ENCODE measurements at places on chromosomes 4 and X. TPM values are rescaled to one million over a fixed set of nuclear protein-coding genes. Genes with fewer than 3 reads are reported as not detected.

Gene UCP1
- not detected for total RNA-seq

Gene SAP30
- 23.2 TPM for total RNA-seq

Gene TASL
- total RNA-seq: 0.31 TPM

Gene RASSF6
- total RNA-seq: not detected

Gene TRAM1L1
- total RNA-seq: 21.6 TPM
